Fibroblast of skin of right biceps (primary cell): ENCODE measurements at places on chromosomes 1 and 21.

DNA sequence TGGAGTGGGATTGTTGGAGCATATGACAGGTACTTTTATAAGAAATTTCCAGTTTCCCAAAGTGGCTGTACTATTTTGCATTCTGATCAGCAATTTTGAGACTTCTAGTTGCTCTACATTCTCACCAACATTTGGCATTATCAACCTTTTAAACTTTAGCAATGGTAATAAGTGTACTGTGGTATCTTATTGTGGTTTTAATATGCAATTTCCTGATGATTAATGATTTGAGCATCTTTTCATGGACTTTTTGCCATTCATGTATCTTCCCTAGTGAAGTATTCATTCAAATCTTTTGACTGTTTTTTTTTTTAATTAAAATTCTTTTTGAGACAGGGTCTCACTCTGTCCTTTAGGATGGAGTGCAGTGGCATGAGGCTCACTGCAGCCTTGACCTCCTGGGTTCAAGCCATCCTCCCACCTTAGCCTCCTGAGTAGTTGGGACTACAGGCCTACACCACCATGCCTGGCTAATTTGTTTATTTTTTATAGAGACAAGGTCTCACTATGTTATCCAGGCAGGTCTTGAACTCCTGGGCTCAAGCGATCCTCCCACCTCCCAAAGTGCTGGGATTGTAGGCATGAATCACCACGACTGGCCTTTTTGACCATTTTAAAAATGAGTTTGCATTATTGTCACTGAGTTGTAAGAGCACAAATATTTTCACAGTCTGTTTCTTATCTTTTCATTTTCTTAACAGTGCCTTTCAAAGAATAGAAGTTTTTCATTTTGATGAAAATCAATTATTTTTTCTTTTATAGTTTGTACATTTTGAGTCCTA lies 7.8 kb upstream of the SLC6A9 start:
- DNase-seq, result peak; percentile 63

GRCh38 chr1:219573960-219574359 lies 38.9 kb downstream of the ZC3H11B start:
- no peak for DNase-seq

DNA sequence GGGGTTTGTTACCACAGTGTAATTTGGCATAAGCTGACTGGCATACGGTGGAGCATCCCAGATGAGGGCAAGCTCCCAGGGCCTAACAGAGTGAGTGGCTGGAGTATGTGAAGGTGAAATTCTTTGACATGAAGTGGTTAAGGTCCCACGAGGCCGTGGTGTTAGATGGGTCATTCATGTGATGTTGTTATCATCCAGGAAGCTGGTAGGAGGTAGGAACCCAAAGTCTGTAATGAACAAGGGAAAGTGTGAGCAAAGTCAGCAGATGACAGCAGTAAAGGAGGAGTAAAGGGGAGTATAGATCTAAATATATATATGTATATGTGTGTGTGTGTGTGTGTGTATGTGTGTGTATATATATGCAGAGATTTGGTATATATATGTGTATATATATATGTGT lies 47.6 kb downstream of the MDM4 start:
- DNase-seq, result no peak

DNA sequence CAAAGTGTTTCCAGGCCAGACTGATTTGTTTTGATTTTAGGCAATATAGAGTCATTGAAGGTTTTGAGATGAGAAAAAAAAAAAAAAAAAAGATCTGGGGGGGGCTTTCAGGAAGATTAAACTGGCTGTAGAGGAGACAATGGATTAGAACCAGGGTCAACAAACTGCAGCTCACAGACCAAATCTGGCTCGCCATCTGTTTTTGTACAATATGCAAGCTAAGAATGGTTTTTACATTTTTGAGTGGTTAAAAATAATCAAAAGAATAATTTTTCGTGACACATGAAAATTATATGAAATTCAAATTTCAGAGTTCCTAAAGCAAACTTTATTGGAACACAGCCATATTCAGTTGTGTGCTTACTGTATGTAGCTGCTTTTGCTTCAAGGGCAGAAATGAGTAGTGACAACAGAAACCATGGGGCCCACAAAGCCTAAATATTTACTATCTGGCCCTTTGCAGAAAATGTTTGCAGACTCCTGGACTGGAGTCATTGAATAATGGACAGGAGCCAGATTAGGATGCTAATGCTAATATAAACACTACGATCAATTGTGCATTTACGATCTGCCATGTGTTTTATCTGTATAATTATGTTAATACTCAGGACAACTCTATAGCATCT lies 375.7 kb upstream of the DAB1 start:
- no peak for DNase-seq

- DNase-seq, result no peak
Observed at GRCh38 chr1:29460694-29461093, 224.4 kb downstream of the PTPRU start.

DNA sequence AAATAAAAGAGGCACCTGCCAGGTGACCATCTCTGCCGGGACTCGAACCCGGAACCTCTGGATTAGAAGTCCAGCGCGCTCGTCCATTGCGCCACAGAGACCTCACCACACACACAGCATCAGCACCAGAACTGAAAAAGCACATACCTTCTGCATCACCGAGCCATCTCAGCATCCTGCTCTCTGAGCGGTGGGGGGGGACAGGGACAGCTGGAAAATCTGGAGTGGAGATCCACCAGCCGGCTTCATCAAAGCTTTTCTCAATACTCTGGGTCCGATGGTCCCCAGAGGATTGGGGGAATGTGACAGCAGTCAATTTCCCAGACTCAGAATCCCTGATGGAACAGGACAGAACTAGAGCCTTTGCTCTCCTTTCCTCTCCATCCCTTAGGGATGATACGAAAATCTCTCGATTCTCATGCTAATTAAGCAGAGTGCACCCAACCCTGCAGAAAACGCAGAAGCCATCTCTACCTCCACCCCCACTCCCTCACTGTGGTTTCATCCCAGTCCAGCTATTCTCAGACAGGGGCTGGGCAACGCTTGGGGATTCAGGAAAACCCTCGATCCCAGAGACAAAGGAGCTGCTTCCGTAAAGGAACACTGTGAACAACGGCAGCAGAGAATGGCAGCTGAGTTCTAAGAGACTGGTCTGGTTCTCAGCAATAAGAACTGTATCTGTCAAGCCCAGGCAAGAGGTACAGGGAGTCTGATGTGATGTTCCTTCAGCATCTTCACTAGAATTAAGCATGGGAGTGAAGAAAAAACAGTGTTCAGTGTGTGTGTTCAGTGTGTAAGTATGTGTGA lies 29.6 kb upstream of the CADM3 start:
- DNase-seq, result peak; percentile 73

DNA sequence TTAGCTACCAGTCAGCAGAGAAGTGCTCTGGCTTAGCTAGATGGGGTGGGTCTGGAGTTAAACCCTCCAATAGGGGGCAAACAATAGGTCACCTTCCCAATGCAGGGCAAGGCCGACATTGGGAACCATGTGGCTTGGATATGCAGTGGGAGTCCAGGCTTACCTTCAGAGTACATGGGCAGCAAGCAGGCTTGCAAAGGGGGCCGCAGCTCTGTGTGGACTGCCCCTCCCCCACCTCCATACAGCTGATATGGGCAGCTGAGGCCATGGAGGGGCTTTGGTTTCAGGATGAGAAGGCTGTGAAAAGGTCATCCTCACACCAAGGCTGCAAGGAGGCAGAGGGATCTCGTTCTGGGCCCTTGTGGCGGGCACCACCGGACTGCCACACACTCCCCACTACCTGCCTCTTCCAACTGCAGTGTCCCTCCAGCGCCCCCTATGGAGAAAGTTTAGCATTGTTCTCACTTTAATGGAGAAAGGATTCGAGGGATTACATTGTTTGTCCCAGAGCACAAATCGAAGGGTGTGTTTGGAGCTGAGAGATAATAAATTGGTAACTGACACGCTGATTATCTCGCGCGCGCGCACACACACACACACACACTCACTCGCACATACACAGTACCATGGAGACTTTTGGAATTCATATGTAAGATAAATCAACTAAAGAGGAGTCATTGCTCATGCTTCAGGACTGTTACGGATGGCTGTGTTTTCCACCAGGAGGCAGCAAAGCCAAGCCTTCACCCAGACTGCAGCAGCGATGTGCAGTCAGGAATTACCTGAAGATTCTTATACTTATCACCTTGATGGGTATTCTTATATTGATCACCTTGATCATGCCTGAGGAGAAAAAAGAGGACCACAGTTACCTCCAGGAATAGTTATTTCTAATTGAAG lies 7.0 kb upstream of the SMCP start:
- peak; percentile 22 for DNase-seq

DNA sequence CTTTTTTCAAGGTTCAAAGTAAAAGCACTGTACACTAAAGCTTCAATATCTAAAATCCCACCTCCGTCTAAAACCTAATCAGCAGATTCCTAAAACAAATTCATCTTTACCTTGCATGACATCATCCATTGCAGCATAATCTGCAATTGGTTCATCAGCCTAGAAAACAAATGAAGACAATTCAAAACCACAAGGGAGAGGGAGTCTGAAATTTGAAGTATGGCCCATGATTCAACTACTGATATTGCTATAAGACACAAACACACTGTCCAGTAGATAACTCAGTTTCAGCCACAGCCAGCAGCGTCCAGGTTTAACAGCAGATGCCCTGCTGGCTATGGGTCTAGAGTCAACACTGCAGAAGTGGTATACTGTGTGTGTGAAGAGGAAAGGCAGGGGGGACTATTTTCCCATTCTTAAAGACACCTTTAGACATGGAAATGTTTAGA lies 17.9 kb upstream of the RAP1GAP start:
- DNase-seq, result no peak

- DNase-seq, result no peak
Observed at GRCh38 chr1:36337830-36338229, 14.4 kb upstream of the EVA1B start.

- no peak for DNase-seq
Observed at GRCh38 chr1:180251526-180252305, 21.7 kb downstream of the LHX4 start.

DNA sequence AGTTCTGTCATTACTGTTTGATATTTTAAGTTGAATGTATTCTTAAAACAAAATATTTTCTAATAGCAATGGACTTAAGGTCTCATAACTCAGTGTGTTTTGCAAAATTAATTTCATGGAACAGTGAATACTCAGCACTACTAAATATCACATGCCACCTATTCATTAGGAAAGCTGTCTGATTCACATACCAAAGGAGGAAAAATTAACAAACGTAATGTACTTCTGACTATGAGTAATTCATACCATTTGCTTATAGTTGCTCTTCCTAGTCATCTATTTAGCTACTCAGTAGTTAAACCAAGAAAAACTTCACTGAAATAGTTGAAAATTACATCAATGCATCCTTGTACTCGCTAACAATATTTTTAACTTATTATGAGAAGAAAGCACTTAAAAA lies 35.2 kb downstream of the TP53BP2 start:
- peak; percentile 17 for DNase-seq

GRCh38 chr1:172818841-172819527 lies 160.1 kb downstream of the FASLG start:
- no peak for DNase-seq

DNA sequence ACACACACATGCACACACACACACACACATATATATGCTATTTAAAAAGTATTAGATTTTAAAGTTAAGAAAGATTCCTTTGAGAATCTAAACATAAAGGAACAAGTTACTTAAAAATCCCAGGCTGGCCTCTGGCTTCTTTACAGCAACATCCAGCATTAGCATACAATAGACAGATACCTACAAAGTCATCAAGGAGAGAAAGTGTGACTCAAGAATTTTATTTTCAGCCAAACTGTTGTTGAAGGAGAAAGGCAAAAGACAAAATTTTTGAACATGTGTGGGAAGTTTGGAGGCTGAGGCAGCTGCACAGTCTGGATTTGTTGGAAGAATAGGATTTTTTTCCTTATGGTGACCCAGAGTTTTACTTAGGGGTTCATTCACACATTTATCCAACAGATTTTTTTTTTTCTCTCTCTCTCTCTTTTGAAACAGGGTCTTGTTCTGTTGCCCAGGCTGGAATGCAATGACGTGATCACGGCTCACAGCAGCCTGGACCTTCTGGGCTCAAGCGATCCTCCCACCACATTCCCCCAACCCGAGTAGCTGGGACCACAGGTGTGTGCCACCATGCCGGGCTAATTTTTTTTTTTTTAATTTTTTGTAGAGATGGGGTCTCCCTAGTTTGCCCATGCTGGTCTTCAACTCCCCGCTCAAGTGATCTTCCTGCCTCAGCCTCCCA lies 24.0 kb upstream of the SPOCD1 start:
- no peak for DNase-seq

DNA sequence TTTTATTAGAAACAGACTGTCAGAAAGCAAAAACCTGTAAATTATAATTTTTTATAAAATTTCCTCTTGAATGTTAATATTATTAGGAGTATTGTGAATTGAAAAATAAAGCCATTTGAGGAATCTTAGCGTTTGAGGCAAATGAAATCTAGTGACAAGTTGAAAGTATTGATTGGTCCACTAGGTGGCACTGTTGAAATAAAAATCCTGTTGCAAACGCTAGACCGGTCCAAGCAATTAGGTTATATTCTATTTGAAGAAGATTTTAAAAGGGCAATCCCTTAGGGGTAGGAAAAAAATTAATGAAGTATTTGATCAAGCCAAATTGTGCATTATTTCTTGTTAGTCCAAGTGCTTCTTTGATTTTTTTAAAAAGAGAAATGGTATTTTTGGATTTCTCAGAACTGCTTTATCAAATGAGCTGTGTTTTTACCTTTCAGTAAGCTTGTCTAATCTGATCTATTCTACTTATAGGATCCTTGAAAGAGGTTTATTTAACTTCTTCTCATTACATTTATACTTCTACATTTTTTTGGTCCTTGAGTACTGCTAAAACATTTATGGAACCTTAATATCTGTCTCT lies 57.7 kb downstream of the ATG4C start:
- peak; percentile 54 for DNase-seq

DNA sequence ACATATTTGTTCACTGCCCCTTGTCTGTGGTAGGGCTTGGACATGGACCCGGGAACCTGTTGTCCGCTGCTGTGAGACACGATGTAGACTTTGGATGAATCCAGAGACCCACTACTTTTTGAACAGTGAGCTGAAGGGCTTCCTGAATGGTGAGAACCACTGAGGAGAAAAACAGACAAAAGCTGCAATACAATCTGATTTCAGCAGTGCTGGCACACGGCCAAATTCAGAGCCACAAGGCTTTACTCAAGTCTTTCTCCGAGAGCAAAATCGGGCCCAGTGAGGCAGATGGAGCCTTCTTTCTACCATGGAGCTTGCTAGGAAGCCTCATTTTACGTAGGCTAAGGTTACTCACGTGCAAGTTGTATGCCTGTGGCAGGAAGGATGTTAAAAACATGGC lies 197.6 kb downstream of the SIPA1L2 start:
- no peak for DNase-seq

GRCh38 chr21:31299291-31300147 lies 44.5 kb downstream of the TIAM1 start:
- no peak for DNase-seq

GRCh38 chr1:228465571-228466146 lies 21.5 kb upstream of the RNF187 start:
- DNase-seq, result no peak
